Lung (tissue), 17 donors: ENCODE measurements at places on chromosomes 4 and X. TPM values are rescaled to one million over a fixed set of nuclear protein-coding genes. Genes with fewer than 3 reads are reported as not detected.

GLUD2 gene
- total RNA-seq, result 2.5 TPM

SASH3 gene
- 51.7 TPM for total RNA-seq

KIT gene
- total RNA-seq, result 74.4 TPM

RNF150 gene
- 19.3 TPM for total RNA-seq

PTCHD1 gene
- 0.48 TPM for total RNA-seq

IGSF1 gene
- 6.0 TPM for total RNA-seq

PITX2 gene
- not detected for total RNA-seq

- peak; percentile 4 for DNase-seq
- no peaks in the 10 kb centered on the region for H3K4me1 ChIP-seq
- peaks cover 32% of the 10 kb centered on the region for H3K36me3 ChIP-seq
- H3K27me3 ChIP-seq, result no peaks in the 10 kb centered on the region
- H3K27ac ChIP-seq, result no peak overlapping the region
Observed at GRCh38 chr4:4420421-4420820, 33.5 kb downstream of the NSG1 start.

DNA sequence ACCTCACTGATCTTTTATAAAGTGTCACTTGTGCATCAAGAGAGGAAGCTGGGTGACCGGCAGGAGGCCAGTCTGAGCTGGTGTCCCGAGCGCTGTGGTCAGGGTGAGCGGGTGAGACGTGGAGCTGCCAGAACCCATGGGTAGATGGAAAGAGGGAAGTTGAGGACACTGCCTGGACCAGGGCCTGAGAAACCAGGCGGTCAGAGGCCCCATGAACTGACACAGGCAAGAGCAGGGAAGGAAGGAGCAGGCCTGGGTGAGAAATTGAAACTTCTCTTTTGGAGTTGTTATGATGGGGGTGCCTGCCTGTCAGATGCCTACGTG, 192.6 kb downstream of the AFAP1 start:
- no peak overlapping the region for H3K4me3 ChIP-seq
- H3K27ac ChIP-seq, result no peak overlapping the region
- no peaks in the 10 kb centered on the region for H3K36me3 ChIP-seq
- no peaks in the 10 kb centered on the region for H3K27me3 ChIP-seq
- no peak for DNase-seq

- no peak for DNase-seq
- no peak overlapping the region for H3K27ac ChIP-seq
- no peaks in the 10 kb centered on the region for H3K36me3 ChIP-seq
- no peaks in the 10 kb centered on the region for H3K4me1 ChIP-seq
Observed at GRCh38 chrX:44157283-44157682, 184.1 kb upstream of the NDP start.

DNA sequence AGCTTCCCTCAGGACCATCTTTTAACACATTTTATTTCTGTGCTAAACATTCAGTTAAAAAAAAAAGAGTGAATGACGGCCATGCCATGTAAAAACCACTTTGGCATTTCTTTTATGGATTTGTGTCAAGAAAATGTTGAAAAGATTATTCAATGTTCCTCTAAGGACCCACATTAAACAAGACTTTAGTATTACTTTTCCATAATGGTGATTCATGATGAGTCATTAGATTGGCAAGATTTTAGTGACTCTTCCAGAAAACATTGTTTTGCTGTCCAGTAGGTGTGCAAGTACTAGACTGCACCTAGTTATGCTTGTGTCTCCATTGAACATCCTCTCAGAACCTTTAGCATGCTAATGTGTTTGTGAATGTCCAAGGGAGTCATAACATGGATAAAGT, 748.6 kb downstream of the STPG2 start:
- H3K4me3 ChIP-seq, result no peak overlapping the region
- H3K27me3 ChIP-seq, result no peaks in the 10 kb centered on the region
- no peak overlapping the region for H3K27ac ChIP-seq
- DNase-seq, result no peak

- H3K27ac ChIP-seq, result no peak overlapping the region
- H3K4me1 ChIP-seq, result no peaks in the 10 kb centered on the region
- no peaks in the 10 kb centered on the region for H3K36me3 ChIP-seq
- DNase-seq, result no peak
- H3K27me3 ChIP-seq, result peaks cover 22% of the 10 kb centered on the region
- H3K4me3 ChIP-seq, result no peak overlapping the region
Observed at GRCh38 chrX:101232316-101232715, 12.7 kb downstream of the DRP2 start.

GRCh38 chr4:52877036-52877435, 14.9 kb downstream of the RASL11B start:
- H3K4me3 ChIP-seq, result no peak overlapping the region
- no peak for DNase-seq
- no peaks in the 10 kb centered on the region for H3K36me3 ChIP-seq
- no peaks in the 10 kb centered on the region for H3K27me3 ChIP-seq
- no peak overlapping the region for H3K27ac ChIP-seq

GRCh38 chr4:119138046-119138445, 2.4 kb downstream of the MYOZ2 start:
- DNase-seq, result no peak
- H3K27ac ChIP-seq, result peak overlapping the region; percentile 83
- no peaks in the 10 kb centered on the region for H3K36me3 ChIP-seq
- H3K27me3 ChIP-seq, result no peaks in the 10 kb centered on the region
- H3K4me3 ChIP-seq, result no peak overlapping the region

- H3K4me1 ChIP-seq, result no peaks in the 10 kb centered on the region
- H3K4me3 ChIP-seq, result no peak overlapping the region
- no peak overlapping the region for H3K27ac ChIP-seq
- no peak for DNase-seq
- no peaks in the 10 kb centered on the region for H3K27me3 ChIP-seq
- no peaks in the 10 kb centered on the region for H3K36me3 ChIP-seq
Observed at GRCh38 chr4:15234856-15235126, 193.0 kb upstream of the C1QTNF7 start.

DNA sequence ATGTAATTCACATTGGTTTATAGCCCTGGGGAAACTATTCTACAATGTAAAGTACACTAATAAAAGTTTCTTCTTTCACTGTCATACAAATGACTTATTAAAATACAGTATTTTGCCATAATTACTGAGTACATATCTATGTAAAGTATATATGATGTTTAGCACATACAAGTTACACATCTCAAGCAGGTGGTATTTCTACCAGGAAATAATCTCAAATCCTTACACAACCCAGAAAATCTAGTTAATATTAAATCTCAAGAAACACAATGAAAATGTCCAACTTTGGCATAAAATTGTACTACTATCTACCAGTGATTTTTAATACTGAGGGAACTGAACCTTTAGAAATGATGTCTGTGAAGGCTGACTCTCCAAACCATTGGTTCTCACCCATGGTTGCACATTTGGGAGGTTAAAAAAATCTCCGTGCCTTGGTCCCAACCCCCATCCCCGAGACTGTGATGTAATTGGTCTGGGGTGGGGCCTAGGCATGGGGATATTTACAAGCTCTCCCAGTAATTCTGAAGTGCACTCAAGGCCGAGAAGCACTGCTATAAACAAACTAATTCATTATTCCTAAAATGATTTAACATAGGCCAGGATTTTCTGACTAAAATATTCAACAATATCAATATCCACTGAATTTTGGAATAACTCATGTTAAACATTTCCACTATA, 27.6 kb downstream of the MAP3K15 start:
- no peaks in the 10 kb centered on the region for H3K36me3 ChIP-seq
- H3K27ac ChIP-seq, result no peak overlapping the region
- DNase-seq, result no peak
- H3K4me1 ChIP-seq, result no peaks in the 10 kb centered on the region
- no peaks in the 10 kb centered on the region for H3K27me3 ChIP-seq

GRCh38 chr4:38173935-38174518, 213.8 kb downstream of the PTTG2 start:
- no peak overlapping the region for H3K4me3 ChIP-seq
- no peak for DNase-seq
- no peaks in the 10 kb centered on the region for H3K36me3 ChIP-seq
- H3K27me3 ChIP-seq, result no peaks in the 10 kb centered on the region
- H3K27ac ChIP-seq, result no peak overlapping the region
- H3K4me1 ChIP-seq, result no peaks in the 10 kb centered on the region

DNA sequence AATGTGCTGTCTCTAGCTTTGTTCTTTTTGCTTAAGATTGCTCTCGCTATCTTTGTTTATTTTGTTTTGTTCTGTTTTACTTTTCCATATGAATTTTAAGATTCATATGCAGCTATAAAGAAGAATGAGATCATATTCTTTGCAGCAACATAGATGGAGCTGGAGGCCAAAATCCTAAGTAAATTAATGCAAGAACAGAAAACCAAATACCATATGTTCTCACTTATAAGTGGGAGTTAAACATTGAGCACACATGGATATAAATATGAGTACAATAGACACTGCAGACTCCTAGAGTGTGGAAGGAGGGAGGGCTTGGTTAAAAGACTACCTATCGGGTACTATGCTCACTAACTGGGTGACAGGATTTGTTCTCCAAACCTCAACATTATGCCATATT, 237.8 kb downstream of the TRAM1L1 start:
- no peak overlapping the region for H3K4me3 ChIP-seq
- H3K27me3 ChIP-seq, result no peaks in the 10 kb centered on the region
- no peaks in the 10 kb centered on the region for H3K36me3 ChIP-seq
- no peak for DNase-seq

GRCh38 chr4:42101446-42101975, 50.9 kb downstream of the BEND4 start:
- no peak overlapping the region for H3K4me3 ChIP-seq
- H3K27ac ChIP-seq, result no peak overlapping the region
- no peak for DNase-seq
- no peaks in the 10 kb centered on the region for H3K36me3 ChIP-seq
- no peaks in the 10 kb centered on the region for H3K27me3 ChIP-seq
